ENCODE measurements at places on chromosomes 5 and 9.

DNA sequence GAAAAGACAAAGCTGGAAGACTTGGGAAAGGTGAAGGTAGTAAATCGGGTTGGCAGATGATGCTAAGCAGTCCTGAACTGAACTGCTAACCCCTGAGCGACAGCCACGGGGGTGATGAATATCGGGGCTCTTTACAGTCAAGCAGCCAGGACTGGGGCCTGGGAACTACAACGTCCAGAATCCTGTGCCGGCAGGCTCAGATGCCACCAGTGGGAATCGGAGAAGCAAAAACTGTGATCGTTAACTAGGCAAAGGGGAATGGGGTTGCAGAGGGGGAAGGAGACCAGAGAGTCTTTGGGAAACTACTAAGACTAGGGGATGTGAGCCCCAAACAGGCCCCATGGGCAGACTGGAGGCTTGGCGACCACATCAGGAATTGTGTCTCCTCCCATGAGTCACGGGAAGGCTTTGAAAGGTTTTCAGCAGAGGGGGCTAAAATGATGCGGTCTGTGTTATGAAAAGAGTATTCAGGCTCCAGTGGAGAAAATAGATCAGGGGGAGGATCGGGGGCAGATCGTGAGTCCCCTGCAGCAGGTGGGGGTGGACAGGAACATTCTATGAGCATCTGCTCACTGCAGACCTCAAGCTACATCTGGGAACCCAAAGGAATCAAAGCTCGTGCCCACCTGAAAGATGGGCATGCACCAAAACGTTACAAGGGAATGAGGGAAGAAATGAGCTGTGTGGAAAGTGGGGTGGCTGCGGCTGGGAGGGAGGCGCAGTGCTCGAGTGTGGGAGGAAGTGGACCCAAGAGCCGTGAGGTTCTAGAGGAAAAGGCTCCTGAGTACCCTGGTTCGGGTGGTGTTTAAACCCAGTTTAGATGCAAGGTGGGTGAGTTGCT is 53.8 kb downstream of the HRH2 start:
- DNase-seq: no peak

GRCh38 chr5:33401482-33402390 is 39.0 kb upstream of the TARS1 start:
- DNase-seq: no peak

DNA sequence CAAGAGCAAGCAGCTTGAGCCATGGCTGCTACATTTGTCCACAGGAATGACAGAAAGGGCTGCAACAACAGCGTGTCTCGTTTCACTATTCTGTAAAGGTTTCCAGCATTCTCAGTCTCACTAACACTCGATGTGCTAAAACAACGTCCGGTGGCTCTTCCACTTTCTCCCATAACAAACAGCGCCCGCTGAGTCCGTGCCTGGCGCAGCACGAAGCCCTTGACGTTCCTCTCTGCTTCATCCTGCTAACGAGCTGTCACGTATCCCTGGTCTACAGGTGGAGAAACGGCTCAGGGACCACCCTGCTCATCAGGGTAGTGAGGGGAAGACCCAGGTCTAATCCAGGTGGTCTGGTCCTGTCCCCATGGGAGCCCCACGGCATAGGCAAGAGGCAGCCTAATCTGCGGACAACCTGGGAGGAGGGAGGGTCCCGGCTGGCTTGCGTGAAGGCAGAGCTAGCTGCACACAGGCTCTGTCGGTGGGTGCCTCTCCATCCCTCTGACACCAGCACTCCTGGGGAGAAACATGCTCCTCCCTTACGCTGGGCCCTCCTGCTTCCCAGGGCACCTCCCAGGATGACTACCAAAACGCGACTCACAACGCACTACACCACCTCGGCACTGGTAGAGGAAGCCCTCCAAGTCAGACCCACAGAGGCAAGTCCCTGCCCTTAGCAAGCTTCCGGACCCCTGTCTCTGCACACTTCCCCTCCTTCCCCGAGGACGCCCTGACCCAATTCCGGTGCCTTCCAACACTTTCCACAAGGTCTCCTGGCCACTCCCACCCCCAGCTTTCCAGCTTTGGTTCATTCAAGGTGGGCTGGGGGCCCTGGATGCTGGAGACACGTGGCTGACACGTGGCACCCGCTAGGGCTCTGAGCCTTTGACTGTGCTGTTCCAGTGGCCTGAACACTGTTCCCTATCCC is 43.3 kb downstream of the VAV2 start:
- no peak for DNase-seq

DNA sequence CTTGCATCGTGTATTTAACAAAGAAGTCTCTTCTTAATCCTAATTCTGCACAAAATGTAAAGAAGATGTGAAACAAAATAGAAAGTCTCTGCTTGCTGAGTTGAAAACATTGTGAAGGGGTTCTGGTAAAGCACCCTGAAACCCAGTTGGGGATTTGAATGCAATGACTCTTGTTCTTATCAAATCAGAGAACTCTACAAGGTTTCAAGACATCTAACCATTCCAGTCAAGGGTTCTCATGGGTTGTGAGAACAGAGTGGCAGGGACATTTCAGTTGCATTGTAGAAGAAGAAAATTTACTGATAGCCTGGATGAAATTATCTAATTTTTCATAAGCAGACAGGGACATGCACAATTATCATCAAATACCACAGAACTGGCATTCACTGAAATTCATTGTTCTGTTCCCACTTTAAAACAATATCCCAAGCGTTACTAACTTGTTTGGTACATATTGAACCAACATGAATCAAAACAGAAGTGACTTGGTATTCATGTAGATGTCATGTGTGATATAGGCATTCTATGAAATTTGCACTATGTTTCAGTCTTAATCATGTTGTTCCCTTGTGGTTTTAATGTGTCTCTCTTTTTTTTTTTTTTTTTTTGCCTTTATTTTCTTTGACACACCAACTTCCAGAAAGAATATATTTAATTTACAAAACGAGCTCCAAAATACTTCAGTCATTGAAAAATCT is 563.3 kb downstream of the IRX1 start:
- no peak for DNase-seq

DNA sequence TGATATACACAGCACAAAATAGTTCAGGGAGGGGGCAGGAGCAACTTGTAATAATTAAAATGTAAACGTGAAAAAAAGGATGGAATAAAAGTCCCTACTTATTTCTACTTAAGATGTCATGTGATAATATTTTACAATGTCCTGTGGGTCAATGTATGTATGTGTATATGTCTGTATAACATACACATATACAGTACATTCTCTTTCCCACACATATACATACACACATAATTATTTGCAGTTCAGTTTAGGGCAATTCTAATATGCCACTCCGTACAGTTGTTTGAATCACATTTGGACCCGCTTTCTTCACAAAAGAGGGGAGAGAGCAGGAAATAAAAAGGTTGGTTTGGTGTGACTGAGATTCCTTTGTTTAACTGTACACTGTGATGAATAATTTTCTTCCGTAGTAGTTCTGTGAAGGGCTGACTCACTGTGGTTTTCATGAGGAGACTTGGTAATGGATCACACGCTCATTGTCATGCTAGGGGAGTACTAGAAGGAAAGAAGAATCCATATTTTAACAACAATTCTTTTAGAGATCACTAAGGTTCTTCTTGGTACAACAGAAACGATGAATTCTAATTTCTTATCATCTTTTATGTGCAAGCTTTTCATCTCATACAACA is 26.2 kb upstream of the ACOT12 start:
- no peak for DNase-seq

DNA sequence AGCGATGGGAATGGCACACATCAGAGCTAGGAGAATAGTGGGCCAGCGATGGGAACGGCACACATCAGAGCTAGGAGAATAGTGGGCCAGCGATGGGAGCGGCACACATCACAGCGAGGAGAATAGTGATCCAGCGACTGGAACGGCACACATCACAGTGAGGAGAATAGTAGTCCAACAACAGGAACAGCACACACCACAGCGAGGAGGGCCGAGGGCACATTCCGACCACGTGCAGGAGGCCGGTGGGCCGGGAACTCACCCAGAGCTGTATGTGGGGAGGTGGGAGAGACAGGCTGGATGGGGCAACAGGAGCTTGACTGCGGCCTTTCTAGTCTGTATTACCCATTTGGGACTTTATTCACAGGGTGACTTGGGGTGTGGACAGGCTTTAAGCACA is 271.1 kb upstream of the IRX4 start:
- no peak for DNase-seq

DNA sequence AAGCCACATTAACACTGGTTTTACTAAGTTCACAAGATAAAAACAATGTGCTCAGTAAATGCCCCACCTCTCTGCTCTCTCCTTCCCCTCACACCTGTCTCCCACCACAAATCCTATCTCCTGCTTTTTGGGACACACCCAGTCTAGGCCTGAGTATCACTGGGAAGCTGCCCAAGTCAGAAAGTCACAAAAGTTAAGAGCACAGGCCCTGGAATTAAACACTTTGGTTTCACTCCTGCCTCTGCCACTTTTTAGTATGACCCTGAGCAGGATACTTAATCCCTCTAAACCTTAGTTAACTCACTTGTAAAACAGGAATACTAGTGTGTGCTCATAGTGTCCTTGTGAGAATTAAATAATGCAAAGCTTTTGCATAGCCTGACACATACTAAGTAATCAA is 11.3 kb downstream of the C5 start:
- DNase-seq: no peak

GRCh38 chr9:131743501-131743900 is 3.6 kb upstream of the RAPGEF1 start:
- no peak for DNase-seq

DNA sequence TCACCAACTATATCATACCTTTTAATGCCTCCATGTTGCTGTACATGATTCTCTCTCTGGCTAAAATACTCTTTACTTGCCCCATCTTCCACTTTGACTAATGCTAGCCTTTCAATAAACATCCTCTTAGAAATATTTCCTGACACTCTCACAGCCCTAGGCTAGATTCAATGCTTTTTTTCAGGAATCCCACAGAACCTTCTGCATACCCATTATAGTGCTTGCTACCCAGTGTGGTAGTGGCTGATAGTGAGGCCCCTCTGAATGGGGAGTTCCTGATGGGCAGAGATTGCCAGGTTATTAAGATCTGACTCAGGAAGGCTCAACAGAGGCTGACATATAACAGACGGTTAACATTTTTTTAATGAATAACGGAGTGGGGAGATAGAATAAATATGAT is 11.6 kb downstream of the SSBP2 start:
- no peak for DNase-seq

- DNase-seq: no peak
Observed at GRCh38 chr9:971901-972500, 4.5 kb upstream of the DMRT3 start.

- DNase-seq: no peak
Observed at GRCh38 chr5:16992444-16992843, 56.4 kb upstream of the MYO10 start.

DNA sequence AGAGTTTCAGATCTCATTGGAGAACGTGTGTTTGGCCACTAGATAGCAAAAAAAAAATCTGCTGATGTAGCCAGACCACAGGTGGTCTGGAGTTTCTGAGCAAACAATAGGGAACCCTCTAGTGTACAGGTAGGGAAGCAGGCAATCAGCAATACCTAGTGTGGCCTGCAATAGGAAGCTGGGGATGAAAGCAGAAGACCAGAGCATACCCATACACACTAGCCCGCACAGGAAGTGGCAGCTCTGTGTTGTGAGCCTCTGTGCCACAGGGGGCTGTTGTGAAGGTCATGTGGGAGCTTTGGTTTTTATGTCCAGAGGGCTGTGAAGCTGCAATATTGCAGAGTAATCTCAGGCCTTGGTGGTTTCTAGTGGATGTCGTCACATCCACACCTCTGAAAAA is 81.2 kb downstream of the MTAP start:
- DNase-seq: no peak

GRCh38 chr9:125556046-125556721 is 150.8 kb downstream of the MAPKAP1 start:
- DNase-seq: no peak

DNA sequence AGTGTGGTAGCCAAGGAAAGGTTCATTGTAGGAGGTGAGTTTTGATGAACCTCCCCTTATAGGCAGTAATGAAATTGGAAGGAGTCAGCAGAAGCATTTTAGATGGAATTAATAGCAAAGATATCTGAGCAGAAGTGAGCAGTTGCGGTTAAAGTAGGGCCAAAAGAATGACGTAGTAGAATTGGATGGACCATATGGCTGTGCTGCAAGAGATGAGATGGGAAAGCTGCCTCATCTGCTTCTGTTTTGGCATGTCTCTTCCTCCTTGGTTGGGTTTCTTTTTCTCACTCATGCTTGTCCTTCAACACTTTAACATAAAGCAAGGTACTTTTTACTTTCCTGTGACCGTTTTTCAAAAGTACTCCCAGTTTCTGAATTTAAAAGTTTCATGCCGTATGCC is 55.8 kb downstream of the AQP7 start:
- DNase-seq: no peak

DNA sequence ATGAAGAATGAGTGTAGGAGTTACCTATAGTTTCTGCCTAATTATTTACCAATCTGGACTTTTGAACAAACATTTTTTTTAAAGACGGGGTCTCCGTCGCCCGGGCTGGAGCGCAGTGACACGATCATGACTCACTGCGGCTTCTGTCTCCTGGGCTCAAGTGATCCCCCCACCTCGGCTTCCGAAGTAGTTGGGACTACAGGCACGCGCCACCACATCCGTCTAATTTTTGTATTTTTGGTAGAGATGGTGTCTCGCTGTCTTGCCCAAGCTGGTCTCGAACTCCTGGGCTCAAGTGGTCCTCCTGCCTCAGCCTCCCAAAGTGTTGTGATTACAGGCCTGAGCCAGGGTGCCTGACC is 1.5 kb downstream of the CTNNA1 start:
- DNase-seq: no peak

- DNase-seq: no peak
Observed at GRCh38 chr9:90830977-90831376, 29.4 kb downstream of the SYK start.

- no peak for DNase-seq
Observed at GRCh38 chr5:144460600-144460999, 289.9 kb downstream of the KCTD16 start.

DNA sequence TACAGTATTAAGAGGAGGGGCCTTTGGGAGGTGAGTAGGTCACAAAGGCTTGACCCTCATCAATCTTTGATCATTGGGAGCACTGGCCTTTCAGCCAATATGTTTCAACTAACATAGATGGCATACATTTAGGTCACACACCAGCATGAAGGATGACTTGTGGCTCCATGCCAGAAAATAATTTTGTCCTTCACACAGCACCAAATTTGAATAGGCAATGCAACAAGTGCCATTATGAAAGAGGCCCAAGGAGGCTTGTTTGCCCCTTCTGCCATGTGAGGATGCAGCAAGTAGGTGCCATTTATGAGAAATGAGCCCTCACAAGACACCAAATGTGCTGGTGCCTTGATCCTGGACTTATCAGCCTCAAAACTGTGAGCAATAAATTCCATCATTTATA is 81.1 kb downstream of the JAKMIP2 start:
- no peak for DNase-seq

All from stimulated activated CD4-positive, alpha-beta T cell treated with anti-CD3 and anti-CD28 coated beads, Interleukin-4, amount 100 ng/mL, for 1 hour (primary cell).